ENCODE measurements at places on chromosomes 16 and 17.

DNA sequence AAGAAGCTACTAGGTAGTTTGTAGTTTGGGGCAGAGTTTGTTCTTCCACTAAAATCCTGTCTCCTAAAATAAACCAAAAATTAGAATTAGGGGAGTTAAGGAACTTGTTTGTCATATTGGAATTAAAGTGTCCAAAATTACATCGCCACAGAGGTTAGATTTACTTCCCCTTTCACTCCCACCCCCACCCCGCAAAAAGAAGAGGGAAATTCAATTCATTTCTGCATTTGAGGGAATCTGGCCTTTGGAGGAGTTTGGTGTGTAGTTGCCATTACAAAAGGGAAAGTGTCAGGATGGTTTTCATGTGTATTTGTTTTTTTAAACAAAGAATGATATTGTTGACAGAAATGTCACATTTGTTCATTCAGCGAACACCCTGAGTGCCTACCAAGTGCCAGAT is 5.8 kb downstream of the TMEM97 start:
- no peak for DNase-seq

DNA sequence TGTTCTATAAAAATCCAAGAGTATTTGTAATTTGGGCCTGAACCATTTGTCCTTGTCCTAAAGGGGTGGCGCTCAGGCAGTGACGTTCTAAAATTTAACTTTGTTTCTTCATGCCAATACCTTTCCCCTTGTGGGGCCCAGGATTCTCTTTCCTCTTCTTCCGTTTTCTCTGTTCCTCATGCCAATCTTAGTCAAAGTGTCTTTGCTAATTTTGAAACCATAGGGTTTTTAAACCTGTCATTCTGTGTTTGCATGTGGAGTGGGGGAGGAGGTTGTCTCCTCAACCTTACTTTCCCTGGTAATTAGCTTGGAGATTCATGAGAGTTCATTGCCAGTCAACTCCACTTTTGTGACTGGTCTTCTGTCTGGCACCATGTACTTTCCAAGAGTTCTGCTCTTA is 337.1 kb downstream of the MAF start:
- no peak for DNase-seq

GRCh38 chr17:2406903-2407790 is 6.3 kb upstream of the MNT start:
- no peak for DNase-seq

DNA sequence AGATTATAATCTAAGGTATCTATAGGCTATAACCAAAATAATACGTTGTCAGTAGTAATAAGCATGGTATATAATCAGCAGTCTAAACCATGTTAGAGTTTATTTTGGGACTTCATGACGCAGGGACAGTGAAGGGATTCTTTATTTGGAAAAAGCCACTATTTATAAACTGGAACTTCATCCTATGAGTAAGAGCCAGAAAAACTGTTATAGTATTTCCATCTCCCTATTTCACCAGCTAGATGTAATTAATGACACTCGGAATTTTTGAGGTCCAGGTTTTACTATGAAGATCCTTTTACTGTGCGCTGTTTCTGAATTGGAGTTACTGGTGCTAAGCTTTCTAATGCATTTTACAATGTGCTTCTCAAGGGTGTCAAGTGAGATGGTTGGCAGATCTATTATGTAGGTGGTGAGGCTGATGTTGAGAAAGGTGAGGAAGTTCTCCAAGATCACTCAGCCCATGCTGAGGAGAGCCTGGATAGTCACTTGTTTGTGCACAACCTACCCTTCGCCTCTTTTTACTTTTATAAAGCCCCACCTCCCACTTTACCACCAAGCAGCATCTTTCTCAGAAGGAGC is 149.3 kb downstream of the MSI2 start:
- no peak for DNase-seq

Measured in Panc1 (cell line).